ENCODE measurements at places on chromosomes 7 and 10.

GRCh38 chr10:28160866-28161405 is 141.9 kb downstream of the MPP7 start:
- DNase-seq, result no peak

- no peak for DNase-seq
These were observed 12.1 kb upstream of the RHBDD2 start for GRCh38 chr7:75866489-75867389.

DNA sequence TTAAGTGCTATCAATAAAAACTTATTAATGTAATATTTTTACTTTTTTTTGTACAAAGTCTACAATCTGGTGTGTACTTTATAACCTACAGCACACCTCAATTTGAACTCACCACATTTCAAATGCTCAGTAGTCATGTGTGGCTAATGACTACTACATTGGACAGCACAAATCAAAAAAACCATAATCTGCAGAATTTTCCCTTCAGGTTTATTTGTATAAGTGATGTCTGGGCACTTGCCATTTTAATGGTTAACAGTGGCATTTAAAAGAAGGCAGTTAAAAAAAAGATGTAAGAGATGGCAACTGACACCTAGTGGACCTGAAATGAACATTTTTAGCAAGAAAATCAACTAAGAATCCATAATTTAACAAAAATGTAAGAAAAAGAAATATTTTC is 124.6 kb upstream of the NRBF2 start:
- DNase-seq, result no peak

GRCh38 chr7:132650498-132650897 is 74.2 kb upstream of the PLXNA4 start:
- DNase-seq, result no peak

GRCh38 chr10:42932735-42933447 is 144.0 kb upstream of the RET start:
- peak; percentile 29 for DNase-seq

GRCh38 chr10:101780818-101781654 is 2.2 kb downstream of the NPM3 start:
- DNase-seq, result peak; percentile 55

- DNase-seq, result no peak
These were observed 111.5 kb downstream of the HDAC9 start for GRCh38 chr7:18607025-18607424.

Data from stimulated activated CD8-positive, alpha-beta memory T cell treated with anti-CD3 and anti-CD28 coated beads, Interleukin-15, amount 100 ng/mL, for 1 hour (primary cell).